ENCODE measurements at places on chromosomes 13 and 19.

GRCh38 chr19:45553464-45553863 is 31.1 kb downstream of the OPA3 start:
- DNase-seq: peak; percentile 80

DNA sequence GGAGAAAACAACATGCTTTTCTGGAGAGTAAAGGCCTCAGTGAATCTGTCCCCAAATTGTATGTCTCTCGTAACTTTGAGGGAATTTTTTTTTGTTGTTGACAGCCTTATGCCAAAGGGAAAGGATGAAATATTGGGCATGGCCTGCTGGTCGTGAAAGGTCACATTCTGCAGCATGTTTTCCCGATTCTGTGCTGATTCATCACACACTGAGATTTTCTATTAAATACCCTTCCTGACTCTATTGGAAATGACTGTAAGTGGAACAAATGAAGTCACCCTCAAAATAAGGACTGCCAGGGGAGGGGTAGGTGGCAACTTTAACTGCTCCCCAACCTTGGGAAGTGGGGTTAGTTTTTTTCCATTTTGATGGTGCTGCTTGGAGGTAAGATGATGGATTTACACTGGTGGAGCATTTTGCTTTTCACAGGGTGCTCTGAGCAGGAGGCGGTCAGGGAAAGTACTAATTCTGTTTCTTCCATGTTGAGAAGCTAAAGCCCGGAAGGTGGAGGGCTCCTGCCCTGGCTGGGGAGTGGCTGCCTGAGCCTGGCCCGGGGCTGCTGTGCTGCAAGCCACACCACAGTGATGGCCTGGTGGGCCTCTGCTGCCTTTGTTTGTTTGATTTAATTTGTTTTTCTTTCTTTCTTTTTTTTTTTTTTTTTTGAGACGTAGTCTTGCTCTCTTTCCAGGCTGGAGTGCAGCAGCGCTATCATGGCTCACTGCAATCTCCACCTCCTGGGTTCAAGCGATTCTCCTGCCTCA is 116.8 kb upstream of the SPATA13 start:
- DNase-seq: no peak

- no peak for DNase-seq
Measured at GRCh38 chr13:112957295-112957677, 11.7 kb upstream of the MCF2L start.

DNA sequence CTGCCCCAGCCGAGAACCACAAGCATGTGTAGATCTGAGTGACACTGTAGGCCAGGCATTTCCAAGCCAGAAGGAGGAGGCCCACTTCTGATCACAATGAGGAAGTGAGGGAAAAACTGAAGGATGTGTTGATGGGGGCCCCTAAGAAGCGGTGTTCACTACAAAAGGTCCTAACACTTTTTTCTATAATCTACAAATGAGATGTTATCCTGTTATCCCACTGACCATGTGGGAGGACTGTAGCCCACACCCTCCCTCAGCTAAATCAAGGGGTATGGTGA is 99.0 kb upstream of the MCF2L start:
- DNase-seq: no peak

- no peak for DNase-seq
Measured at GRCh38 chr13:98242403-98242802, 65.3 kb upstream of the RNF113B start.

DNA sequence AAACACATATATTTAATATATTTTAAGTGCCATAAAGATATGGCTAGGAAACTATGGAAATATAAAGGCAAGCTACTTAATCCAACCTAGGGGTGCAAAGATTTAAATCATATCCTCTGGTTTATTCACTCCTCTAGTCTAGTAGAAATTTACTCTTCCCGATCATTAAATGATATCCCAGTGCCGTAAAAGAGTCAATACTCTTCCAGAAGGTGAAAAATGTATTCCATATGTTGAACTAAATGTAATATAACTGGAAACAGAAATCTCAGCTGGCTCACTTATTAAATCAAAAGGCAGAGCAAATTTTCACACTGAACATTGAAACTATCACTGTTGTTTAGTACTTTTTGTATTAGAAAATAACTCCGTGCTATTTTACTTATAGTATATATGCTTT is 11.1 kb downstream of the MAB21L1 start:
- DNase-seq: no peak

DNA sequence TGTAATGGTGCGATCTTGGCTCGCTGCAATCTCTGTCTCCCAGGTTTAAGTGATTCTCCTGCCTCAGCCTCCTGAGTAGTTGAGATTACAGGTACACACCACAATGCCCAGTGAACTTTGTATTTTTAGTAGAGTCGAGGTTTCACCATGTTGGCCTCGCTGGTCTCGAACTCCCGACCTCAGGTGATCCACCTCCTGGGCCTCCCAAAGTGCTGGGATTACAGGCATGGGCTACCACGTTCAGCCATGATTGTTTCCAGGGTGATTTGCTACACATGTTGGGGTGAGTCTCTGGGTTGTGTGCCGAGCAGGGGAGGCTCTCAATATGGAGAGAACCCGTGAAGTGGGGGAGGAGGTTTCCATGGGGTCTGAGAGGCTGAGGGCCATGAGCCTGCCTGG is 24.8 kb upstream of the CEACAM21 start:
- no peak for DNase-seq

GRCh38 chr13:111897178-111897845 is 169.6 kb upstream of the SOX1 start:
- DNase-seq: no peak

GRCh38 chr19:31258211-31259052 is 90.8 kb downstream of the TSHZ3 start:
- no peak for DNase-seq

DNA sequence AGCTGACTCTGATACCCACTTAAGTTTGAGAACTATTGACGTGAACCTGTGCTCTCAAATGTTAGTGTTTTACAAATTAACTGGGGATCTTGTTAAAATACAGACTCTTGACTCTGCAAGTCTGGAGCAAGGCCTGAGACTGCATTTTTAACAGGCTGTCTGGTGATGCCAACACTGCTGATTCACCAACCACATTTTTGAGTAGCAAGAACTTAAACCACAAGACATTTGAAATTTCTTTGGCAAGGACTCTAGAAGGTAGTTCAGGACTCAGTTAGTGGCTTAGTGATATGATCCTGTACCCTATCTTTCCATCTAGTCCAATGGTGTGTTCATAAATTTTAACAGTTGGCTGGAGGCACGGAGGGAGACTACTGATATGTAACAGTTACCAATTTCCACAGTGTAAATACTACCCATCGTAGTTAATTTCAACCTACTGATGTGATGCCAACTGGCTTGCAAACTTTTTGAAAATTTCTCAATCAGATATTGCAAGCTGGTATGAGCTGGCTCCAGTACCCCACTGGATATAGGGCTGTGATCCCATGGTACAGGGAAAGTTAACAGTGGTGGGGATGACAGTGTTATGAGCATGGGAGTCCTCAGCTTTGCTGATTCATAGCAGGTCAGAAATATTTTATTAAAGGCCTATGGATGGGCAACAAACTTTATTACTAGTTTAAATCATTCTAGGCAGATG is 255.1 kb downstream of the TBC1D4 start:
- DNase-seq: no peak

- DNase-seq: no peak
Measured at GRCh38 chr19:46659151-46660007, 1.6 kb downstream of the DACT3 start.

DNA sequence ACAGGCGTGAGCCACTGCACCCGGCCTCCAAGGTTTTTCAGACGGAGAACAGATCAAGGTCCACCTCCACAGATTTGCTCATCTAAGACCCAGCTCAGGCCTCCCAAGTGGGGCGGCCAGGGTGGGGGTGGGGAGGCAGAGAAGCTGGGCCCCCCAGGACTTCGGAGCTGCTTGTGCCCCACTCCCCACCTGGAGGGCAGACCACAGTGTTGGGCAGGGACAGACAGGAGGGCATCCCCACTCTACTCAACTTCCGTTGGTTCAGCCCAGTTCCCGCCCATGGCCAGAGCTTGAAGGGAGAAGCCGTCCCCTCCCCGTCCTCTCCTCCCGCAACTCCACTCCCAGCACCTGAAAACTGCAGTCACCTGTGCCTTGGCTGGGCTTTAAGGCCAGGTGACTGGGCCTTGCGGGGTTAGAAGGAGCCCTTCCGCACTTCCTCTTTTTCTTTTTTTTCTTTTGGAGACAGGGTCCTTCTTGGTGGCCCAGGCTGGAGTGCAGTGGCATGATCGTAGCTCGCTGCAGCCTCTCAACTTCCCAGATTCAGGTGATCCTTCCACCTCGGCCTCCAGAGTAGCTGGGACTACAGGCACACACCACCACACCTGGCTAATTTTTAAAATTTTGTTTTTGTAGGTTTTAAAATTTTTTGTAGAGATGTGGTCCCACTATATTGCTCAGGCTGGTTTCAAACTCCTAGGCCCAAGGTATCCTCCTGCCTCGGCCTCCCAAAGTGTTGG is 734 bp upstream of the LRRC8E start:
- no peak for DNase-seq

DNA sequence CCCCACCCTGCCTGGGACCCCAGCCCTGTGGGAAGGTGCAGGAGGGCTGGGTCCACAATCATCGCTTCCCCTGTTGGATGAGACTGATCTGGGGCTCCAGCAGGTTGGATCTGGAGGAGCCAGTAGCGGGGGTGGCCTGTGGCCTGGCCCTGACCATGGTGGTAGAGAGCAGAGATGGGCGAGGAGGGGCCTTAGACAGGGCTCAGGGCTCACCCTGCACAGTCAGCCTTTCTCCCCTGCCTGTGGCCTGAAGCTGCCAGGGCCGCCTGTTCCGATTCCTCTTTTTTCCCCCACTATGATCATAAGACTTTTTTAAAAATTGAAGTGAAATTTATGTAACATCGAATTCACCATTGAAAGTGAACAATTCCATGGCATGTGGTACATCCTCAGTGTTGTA is 18.2 kb downstream of the SIN3B start:
- no peak for DNase-seq

- DNase-seq: no peak
Measured at GRCh38 chr13:66992183-66992582, 238.0 kb downstream of the PCDH9 start.

- no peak for DNase-seq
Measured at GRCh38 chr19:19101540-19101939, 36.7 kb downstream of the TMEM161A start.

DNA sequence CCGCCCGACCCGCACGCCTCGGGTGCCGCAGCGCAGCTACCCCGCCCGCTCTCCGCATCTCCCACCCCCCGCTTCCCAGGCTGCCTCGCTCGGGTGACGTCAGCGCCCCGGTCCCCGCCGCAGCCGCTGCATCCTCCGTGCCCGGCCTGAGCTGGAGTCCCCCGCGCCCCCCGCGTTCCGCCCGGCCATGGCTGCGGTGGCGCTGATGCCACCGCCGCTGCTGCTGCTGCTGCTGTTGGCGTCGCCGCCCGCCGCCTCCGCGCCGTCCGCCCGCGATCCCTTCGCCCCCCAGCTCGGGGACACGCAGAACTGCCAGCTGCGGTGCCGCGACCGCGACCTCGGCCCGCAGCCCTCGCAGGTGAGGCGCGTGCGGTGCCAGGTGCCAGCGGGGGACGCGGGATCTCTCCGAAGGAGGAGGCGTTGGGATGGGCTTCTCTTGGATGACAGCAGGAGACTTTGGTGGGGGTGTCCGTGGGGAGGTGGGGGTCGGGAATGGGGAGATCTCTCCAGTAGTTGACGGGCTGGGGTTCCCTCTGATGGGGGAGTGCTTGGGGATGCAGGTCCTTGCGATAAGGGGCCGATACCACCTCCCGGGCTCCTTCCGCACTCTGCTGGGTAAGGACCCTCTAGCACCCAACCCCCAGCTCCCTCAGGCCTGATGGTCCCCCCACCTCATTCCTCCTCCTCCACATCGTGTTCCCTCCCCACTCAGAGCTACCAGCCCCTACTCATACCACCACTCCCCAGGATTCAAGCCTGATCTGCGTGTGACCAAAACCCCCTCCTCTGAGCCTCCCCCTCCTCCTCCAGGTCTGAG is at the start of gene TMEM59L:
Gene TMEM59L, plus strand, starts transcription at position 99 of the 817 bp plus-strand sequence. Its CDS starts 89 bp downstream, at position 188.
- DNase-seq: no peak

DNA sequence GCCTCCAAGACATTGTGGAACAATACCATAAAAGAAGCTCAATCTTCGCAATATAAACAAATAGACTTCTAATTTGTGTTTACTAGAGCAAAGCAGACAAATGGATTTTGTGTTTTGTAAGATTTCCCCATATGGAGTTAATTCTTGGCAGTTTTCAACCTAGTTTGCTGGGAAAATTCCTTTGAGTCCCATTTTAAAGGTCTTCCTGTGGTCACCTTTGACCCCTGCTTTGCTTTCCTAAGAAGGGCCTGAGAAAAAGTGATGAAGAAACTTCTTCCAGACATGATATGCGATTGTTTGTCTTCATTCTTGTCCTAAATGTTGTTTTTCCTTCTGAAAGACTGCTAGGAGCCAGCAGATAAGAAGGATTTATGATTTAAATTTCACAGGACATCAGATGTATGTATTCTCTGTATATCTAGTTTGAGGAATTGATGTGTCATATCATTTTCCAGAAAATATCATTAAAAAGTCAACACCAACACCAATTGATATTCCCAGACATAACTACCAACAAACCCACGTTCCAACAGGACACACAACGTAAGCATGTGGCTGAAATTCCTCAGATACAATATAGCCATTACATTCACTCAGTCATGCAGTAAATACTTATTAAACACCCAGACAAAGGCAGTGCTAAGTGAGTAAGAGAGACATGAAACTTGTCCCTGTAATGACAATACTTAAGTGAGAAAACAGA is 276.4 kb downstream of the LHFPL6 start:
- DNase-seq: no peak

GRCh38 chr13:32472194-32472621 is 44.3 kb upstream of the N4BP2L1 start:
- no peak for DNase-seq

- DNase-seq: no peak
Measured at GRCh38 chr19:5900976-5901375, 2.6 kb downstream of the NDUFA11 start.

DNA sequence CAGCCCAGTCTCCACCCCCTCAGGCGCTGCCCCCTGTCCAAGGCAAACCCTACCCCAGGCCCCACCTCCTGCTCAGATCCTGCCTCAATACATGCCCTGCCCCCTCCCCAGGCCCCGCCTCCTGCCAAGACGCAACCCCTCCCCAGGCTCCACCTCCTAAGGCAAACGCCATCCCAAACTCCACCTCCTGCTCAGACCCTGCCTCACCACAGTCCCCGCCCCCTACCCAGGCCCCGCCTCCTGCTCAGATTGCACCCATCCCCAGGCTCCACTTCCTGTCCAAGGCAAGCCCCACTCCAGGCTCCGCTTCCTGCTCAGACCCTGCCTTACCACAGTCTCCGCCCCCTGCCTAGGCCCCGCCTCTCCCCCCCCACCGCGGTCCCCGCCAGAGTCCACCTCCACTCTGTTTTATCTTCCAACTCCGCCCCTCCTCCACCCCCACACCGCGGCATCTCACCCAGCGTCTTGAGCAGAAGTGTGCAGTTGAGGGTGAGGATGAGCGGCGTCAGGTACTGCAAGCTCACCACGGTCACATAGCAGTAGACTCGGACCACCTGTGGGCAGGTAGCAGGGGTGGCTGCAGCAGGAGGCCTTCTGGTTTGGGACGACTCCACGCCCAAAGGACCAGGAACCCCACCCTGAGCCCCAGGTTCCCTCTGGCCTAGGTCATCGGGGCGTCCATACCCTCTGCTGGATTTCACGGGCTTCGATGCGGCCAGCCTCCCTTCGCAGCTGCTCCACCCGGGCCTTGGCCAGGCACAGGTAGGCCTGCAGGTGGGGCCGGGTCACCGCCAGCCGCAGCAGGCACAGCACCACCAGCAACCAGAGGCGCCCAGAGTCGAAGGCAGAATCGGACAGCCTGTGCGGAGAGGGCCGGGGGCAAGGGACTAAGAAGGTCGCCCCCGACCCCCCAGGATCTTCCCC is 17.7 kb downstream of the TMEM161A start:
- no peak for DNase-seq

All from NCI-H2107 (cell line).